CD4-positive, alpha-beta memory T cell (primary cell): ENCODE measurements at places on chromosomes 2 and 18.

GRCh38 chr2:191946471-191947182 lies 99.7 kb upstream of the CAVIN2 start:
- no peaks in the 10 kb centered on the region for H3K36me3 ChIP-seq
- no peak for DNase-seq
- no peaks in the 10 kb centered on the region for H3K4me1 ChIP-seq

DNA sequence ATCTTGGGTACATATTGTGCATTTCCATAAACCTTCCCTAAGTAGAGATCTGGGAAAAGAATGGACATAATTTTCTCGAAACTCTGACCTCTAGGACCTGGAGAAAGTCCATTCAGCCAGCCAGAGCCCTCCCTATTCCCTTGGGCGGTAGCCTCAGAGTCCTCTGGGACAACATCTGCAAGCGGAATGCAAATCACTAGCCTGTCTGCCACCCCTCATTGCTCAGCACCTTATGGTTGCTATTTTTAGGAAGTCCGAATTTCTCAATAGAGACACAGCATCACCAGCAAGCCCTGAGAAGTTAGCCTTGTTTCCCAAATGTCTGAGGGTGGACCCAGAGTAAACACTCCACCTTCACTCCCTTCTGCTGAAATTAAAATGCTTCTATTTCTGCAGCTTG lies 17.6 kb upstream of the CD28 start:
- H3K4me3 ChIP-seq: no peak overlapping the region
- no peak overlapping the region for H3K27ac ChIP-seq
- no peaks in the 10 kb centered on the region for H3K4me1 ChIP-seq
- no peaks in the 10 kb centered on the region for H3K27me3 ChIP-seq
- no peak for DNase-seq

- no peaks in the 10 kb centered on the region for H3K27me3 ChIP-seq
- no peak for DNase-seq
- no peaks in the 10 kb centered on the region for H3K4me1 ChIP-seq
- H3K4me3 ChIP-seq: no peak overlapping the region
- no peaks in the 10 kb centered on the region for H3K36me3 ChIP-seq
These were observed 160.8 kb downstream of the PMAIP1 start for GRCh38 chr18:60060578-60060977.

- no peaks in the 10 kb centered on the region for H3K36me3 ChIP-seq
- DNase-seq: no peak
- no peaks in the 10 kb centered on the region for H3K4me1 ChIP-seq
- no peaks in the 10 kb centered on the region for H3K27me3 ChIP-seq
- no peak overlapping the region for H3K27ac ChIP-seq
- H3K4me3 ChIP-seq: no peak overlapping the region
These were observed 244.3 kb downstream of the SETBP1 start for GRCh38 chr18:44924785-44925499.

DNA sequence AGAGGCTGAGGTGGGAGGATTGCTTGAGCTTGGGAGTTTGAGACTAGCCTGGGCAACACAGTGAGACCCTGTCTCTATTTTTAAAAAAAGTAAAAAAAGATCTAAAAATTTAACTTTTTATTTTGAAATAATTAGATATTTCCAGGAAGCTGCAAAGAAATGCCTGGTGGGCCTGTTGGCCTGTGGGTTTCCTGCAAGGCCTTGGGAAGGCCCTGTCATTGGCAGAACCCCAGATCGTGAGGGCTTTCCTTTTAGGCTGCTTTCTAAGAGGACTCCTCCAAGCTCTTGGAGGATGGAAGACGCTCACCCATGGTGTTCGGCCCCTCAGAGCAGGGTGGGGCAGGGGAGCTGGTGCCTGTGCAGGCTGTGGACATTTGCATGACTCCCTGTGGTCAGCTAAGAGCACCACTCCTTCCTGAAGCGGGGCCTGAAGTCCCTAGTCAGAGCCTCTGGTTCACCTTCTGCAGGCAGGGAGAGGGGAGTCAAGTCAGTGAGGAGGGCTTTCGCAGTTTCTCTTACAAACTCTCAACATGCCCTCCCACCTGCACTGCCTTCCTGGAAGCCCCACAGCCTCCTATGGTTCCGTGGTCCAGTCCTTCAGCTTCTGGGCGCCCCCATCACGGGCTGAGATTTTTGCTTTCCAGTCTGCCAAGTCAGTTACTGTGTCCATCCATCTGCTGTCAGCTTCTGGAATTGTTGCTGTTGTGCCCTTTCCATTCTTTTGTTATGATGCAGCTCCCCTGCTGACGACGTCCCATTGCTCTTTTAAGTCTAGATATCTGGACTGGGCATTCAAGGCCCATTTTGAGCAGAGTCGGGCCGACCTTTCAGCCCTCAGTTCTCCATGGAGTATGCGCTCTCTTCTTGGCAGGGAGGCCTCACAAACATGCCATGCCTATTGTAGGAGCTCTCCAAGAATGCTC lies 6.6 kb downstream of the PROC start:
- no peak for DNase-seq
- no peaks in the 10 kb centered on the region for H3K27me3 ChIP-seq
- H3K36me3 ChIP-seq: no peaks in the 10 kb centered on the region
- no peak overlapping the region for H3K4me3 ChIP-seq
- H3K4me1 ChIP-seq: peaks cover 8% of the 10 kb centered on the region

GRCh38 chr18:46683252-46683651 lies 26.2 kb upstream of the LOXHD1 start:
- H3K4me1 ChIP-seq: no peaks in the 10 kb centered on the region
- H3K4me3 ChIP-seq: no peak overlapping the region
- H3K27me3 ChIP-seq: no peaks in the 10 kb centered on the region
- no peak for DNase-seq

- H3K4me3 ChIP-seq: no peak overlapping the region
- H3K4me1 ChIP-seq: no peaks in the 10 kb centered on the region
- no peak for DNase-seq
- no peaks in the 10 kb centered on the region for H3K36me3 ChIP-seq
- H3K27me3 ChIP-seq: no peaks in the 10 kb centered on the region
These were observed 20.0 kb downstream of the MAIP1 start for GRCh38 chr2:199975273-199975895.

- H3K36me3 ChIP-seq: no peaks in the 10 kb centered on the region
- no peak overlapping the region for H3K4me3 ChIP-seq
- H3K27me3 ChIP-seq: no peaks in the 10 kb centered on the region
- peaks cover 54% of the 10 kb centered on the region for H3K4me1 ChIP-seq
These were observed 47.4 kb downstream of the ARHGAP15 start for GRCh38 chr2:143176606-143177005.

- no peak overlapping the region for H3K4me3 ChIP-seq
- no peak overlapping the region for H3K27ac ChIP-seq
- no peak for DNase-seq
- no peaks in the 10 kb centered on the region for H3K4me1 ChIP-seq
- H3K36me3 ChIP-seq: no peaks in the 10 kb centered on the region
- no peaks in the 10 kb centered on the region for H3K27me3 ChIP-seq
These were observed 178.5 kb downstream of the PDE1A start for GRCh38 chr2:182248362-182248761.

- H3K4me1 ChIP-seq: no peaks in the 10 kb centered on the region
- DNase-seq: no peak
- H3K4me3 ChIP-seq: no peak overlapping the region
- H3K36me3 ChIP-seq: no peaks in the 10 kb centered on the region
- no peaks in the 10 kb centered on the region for H3K27me3 ChIP-seq
- H3K27ac ChIP-seq: no peak overlapping the region
These were observed 1647.1 kb downstream of the SUCLG1 start for GRCh38 chr2:82811946-82812345.

DNA sequence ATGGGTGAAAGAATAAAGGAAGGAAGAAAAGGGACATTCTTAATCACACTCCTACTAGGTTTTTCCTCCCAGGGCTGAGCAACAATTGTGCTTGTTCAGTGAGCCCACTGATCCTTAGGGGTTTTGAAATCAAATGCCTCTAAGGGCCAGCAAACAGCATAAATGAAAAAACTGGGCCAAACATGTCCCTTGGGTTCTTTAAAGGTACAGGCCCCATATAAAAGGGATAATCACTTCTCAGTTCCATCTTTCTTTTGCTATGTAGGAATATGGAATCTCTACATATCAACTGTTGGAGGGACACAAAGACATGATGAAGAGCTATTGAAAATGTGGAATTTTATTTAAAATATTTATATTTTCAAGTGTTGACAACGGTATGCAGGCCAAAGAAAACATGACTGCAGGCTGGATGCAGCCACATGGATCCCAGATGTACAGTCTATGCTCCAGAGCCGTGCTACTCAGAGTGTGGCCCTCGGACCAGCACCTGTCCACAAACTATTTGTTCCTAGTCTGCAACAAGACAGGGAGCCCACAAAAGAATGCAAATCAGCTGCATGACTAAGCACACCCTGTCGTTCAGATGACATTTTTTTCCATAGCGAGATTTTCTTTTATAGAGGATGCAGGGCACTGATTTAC lies 110.0 kb downstream of the CDH20 start:
- no peaks in the 10 kb centered on the region for H3K27me3 ChIP-seq
- no peaks in the 10 kb centered on the region for H3K36me3 ChIP-seq
- H3K27ac ChIP-seq: no peak overlapping the region
- no peak for DNase-seq

DNA sequence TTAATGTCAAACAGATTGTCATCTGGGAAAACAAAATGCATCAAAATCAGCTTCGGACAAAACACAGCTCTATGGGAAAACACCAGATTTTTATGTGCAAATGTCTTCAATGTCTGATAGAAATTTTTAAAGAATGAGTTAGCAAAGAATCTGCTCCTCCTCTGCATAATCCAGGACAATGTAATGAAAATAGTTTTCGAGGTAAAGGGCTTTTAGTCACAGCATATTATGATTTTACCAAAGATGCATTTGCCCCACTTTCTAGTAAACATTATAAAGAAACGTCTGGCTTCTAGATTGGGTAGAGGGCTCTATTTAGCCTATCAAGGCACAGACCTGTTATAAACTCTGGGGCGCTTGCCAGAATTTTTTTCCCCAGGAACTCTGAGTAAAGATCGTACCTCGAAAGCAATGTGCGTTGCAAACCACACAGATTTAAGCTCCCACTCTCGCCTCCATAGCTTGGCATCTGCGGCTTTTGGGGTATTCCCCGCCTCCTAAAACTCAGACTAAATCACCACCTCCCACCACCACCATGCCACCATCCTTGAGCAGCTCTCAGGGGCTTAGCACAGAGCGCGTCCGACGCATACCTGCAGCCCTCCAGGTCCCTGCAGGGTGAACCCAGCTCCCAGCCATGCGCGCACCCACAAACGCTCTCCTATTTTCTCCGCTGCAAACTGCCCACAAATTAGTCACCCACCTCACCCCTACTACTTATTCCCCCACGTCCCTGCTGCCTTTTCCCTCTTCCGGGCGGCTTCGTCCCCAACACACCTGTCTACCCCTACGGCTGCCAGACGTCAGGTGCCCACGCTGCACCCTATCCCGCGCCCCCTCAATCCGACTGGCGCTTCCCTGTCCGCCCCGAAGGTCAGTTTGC lies 829 bp downstream of the ACVR1C start:
- peak overlapping the region; percentile 45 for H3K4me3 ChIP-seq
- H3K27me3 ChIP-seq: no peaks in the 10 kb centered on the region
- H3K4me1 ChIP-seq: peaks cover 39% of the 10 kb centered on the region
- H3K36me3 ChIP-seq: no peaks in the 10 kb centered on the region
- no peak for DNase-seq
- peak overlapping the region; percentile 58 for H3K27ac ChIP-seq

DNA sequence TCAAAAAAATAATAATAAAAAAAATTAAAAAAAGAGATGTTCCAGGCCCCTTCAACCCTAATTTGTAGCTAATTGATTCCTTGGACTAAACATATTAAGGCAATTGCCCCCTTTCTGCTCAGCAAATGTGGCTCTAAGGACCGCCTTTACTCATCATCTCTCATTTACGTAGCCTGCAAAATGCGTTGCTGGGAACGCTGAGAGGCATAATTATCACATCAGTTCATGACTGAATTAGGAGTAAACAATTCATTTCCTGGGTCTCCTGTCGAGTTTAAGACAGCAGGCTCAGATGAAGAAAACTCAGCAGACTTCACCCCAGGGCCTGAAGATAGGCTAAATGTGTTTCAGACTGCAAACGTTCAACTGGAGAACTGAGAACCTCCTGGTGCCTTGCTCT lies 413.5 kb downstream of the NBAS start:
- H3K4me1 ChIP-seq: peaks cover 4% of the 10 kb centered on the region
- H3K36me3 ChIP-seq: no peaks in the 10 kb centered on the region
- H3K27ac ChIP-seq: no peak overlapping the region
- no peak for DNase-seq
- no peaks in the 10 kb centered on the region for H3K27me3 ChIP-seq
- H3K4me3 ChIP-seq: no peak overlapping the region

DNA sequence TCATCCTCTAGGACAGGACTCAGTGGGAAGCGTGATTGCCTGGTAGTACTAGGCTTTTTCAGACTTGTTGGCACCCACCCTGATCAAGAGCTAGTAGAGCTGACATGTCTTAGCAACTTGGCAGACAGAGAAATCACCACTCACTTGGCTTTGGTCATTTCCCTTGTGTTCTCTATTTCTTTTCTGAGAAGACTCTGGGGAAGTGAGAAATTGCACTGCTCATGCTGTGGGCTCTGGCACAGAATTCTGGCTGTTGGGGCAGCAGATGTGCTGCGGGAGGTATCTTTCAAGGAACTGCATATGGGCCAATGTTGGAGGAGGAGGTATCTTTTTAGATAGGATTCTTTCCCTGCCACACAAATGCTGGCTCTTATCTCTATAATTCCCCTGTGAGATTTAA lies 529.1 kb upstream of the MEX3C start:
- no peaks in the 10 kb centered on the region for H3K36me3 ChIP-seq
- no peak for DNase-seq
- no peak overlapping the region for H3K27ac ChIP-seq
- H3K4me3 ChIP-seq: no peak overlapping the region
- no peaks in the 10 kb centered on the region for H3K27me3 ChIP-seq

DNA sequence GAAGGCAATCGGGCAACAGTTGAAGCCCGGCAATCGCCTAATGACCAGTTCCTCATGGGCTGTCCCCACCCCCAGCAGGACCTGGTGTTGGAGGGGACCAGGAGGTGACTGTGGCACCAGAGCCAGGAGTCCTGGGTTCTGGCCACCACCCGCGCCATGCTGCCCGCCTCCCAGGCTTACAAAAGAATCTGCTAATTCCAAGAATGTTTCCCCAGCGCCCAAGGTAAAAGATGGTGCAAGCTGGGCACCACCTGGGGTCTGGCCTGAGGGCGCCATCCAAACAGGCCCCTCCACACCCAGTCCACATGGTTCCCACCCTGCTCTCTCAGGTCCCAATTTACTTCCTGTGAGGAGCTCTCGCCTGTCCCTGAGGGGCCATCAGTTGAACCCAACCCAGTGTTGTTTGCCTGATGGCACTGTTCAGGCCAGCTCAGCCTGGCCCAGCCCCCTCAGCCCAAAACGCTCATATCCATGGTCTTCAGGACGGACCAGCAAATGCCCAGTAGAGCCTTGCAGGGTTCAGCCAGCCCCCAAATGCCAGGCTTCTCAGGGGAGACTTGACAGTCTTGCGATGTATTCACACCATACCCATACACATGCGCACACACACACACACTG lies 5.1 kb downstream of the SDC1 start:
- H3K36me3 ChIP-seq: no peaks in the 10 kb centered on the region
- H3K4me3 ChIP-seq: no peak overlapping the region
- no peak overlapping the region for H3K27ac ChIP-seq
- peaks cover 14% of the 10 kb centered on the region for H3K27me3 ChIP-seq
- no peak for DNase-seq

DNA sequence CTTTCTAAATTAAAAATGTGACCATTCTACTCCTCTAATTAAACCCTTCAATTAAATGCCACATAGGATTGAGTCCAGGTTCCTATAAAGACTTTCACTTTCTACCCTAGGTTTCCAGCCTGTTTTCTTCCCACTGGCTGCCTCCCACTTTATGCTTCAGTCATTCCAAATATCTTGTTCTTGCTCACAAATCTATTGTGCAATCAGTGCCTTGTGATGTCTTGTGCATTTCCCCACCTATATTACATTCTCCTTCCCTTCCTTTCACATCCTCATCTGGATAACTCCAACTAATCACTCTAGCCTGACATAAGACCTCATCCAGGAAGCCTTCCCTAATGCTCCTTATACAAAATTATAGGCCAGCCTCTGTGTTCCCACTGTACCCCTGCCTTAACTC lies 281.7 kb upstream of the LRATD1 start:
- no peaks in the 10 kb centered on the region for H3K4me1 ChIP-seq
- no peak for DNase-seq
- H3K27ac ChIP-seq: no peak overlapping the region
- H3K27me3 ChIP-seq: no peaks in the 10 kb centered on the region
